Adipose tissue (tissue), 3 donors: ENCODE measurements at places on chromosomes 3 and 15. TPM values are rescaled to one million over a fixed set of nuclear protein-coding genes. Genes with fewer than 3 reads are reported as not detected.

TUSC7 gene
- not detected for polyA plus RNA-seq

GP5 gene
- polyA plus RNA-seq: not detected

TMC3 gene
- 0.01 TPM for polyA plus RNA-seq

C3orf85 gene
- not detected for polyA plus RNA-seq

CPN2 gene
- polyA plus RNA-seq: 0.22 TPM

GOLGA8T gene
- 0.73 TPM for polyA plus RNA-seq

CEP97 gene
- 1.8 TPM for polyA plus RNA-seq

SLC24A5 gene
- not detected for polyA plus RNA-seq
